ENCODE measurements at places on chromosomes 7 and 10. TPM values are rescaled to one million over a fixed set of nuclear protein-coding genes. Genes with fewer than 3 reads are reported as not detected.

- no peak for DNase-seq
Measured at GRCh38 chr10:95437669-95438068, 123.5 kb downstream of the SORBS1 start.

INSIG1 gene
- 91.7 TPM for total RNA-seq

GRCh38 chr7:157752832-157753291 lies 416.1 kb downstream of the DNAJB6 start:
- no peak for DNase-seq

GRCh38 chr7:156117542-156118247 lies 305.4 kb upstream of the SHH start:
- DNase-seq, result peak; percentile 32

- DNase-seq, result no peak
Measured at GRCh38 chr10:66085906-66086305, 839.9 kb upstream of the LRRTM3 start.

DNA sequence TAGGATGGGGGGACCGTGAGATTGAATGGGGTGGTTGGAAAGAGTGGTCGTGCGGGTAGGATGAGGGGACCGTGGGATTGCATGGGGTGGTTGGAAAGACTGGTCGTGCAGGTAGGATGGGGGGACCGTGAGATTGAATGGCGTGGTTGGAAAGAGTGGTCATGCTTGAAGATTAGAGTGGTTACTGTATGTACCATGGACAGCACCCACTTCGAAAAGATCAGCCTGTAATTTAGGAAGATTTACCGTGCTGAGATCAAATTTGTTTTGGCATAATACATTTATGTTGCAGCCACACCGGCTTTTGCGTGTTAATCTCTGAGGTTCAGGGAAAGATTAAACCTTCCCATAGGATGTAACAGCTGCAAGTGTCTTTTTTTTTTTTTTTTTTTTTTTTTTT lies 495.2 kb upstream of the ADARB2 start:
- DNase-seq, result no peak
